ENCODE measurements at places on chromosomes 11 and 22.
A peak's percentile ranks its signal among the peaks of the same experiment; 100 is the strongest.

GRCh38 chr22:32430352-32430751 is 18.3 kb upstream of the RTCB start:
- no peak for DNase-seq

DNA sequence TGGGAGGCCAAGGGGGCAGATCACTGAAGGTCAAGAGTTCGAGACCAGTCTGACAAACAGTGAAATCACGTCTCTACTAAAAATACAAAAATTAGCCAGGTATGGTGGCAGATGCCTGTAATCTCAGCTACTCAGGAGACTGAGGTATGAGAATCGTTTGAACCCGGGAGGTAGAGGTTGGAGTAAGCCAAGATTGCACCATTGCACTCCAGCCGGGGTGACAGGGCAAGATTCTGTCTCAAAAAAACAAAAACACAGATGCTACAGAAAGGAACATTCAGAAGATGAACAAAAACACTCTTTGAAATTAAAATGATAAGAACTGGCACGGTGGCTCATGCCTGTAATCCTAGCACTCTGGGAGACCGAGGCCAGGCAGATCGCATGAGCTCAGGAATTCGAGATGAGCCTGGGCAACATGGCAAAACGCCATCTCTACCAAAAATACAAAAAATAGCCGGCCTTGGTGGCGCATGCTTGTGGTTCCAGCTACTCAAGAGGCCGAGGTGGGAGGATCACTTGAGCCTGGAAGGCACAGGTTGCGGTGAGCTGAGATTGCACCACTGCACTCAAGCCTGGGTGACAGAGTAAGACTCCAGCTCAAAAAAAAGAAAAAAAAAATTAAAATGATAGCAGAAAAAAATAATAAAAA is 8.5 kb downstream of the RAB6A start:
- no peak for DNase-seq

DNA sequence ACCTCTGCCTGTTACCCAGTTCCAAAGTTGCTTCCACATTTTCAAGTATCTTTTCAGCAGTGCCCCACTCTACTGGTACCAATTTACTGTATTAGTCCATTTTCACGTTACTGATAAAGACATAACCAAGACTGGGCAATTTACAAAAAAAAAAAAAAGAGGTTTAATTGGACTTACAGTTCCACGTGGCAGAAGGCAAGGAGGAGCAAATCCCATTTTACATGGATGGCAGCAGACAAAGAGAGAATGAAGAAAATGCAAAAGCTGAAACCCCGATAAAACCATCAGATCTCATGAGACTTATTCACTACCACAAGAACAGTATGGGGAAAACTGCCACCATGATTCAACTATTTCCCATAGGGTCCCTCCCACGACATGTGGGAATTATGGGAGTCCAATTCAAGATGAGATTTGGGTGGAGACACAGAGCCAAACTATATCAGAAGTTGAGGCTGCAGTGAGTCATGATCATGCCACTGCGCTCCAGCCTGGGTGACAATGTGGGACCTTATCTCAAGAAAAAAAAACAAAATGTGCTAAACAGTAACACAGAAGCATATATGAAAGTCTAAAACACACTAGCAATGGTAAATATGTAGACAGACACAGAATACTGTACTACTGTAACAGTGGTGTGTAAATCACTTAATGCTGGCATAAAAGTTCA is 190.3 kb upstream of the ZC3H12C start:
- DNase-seq: no peak

DNA sequence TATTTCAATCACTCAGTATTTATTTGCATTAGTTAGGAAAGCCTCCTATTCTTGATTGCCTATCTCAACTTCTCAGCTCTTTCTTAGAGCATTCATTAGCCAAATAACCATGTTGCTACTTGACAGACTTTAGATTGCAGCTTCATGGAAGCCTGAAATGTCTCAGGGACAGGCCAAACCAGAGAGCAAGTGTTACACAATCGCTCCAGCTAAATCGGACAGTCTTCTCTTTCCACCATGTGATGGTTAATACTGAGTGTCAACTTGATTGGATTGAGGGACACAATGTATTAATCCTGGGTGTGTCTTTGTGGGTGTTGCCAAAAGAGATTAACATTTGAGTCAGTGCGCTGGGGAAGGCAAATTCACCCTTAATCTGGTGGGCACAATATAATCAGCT is 106.5 kb upstream of the DRD2 start:
- no peak for DNase-seq

DNA sequence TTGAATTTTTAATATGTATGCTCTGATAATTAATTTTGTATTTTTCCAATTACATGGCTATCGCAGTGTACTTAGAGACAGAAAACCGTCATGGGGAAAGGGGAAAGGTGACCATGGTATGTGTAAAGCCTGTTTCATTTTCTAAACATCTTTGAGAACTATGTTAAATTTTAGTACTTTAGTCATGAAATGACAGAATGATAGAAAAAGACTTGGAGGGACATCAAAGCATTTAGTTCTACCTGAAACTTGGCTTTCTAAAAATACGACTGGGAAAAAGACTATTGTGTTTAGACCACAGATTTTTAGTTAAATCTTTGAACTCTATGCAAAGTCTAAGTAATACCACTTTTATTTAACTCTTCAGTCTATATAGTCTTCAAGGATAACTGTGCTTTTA is 54.1 kb downstream of the MAML2 start:
- no peak for DNase-seq

DNA sequence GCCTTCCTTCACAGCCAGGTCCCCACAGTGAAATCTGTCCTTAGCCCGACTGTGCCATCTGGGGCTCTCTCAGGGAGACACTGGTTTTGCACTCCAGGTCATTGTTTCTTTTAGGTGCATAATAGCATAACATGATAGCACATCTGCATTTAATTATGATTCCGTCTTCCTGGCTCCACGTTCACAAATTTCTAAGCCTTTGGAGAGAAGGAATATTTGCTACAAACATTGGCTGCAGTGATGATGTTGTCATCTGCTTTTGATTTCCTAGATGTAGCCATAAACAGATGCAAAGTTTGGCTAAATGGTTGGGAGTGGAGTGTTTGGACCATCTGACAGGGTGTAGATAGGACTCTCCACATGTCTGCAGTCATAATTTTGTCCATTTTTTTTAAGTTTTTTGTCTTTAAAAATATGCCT is 12.0 kb upstream of the CAT start:
- DNase-seq: no peak

DNA sequence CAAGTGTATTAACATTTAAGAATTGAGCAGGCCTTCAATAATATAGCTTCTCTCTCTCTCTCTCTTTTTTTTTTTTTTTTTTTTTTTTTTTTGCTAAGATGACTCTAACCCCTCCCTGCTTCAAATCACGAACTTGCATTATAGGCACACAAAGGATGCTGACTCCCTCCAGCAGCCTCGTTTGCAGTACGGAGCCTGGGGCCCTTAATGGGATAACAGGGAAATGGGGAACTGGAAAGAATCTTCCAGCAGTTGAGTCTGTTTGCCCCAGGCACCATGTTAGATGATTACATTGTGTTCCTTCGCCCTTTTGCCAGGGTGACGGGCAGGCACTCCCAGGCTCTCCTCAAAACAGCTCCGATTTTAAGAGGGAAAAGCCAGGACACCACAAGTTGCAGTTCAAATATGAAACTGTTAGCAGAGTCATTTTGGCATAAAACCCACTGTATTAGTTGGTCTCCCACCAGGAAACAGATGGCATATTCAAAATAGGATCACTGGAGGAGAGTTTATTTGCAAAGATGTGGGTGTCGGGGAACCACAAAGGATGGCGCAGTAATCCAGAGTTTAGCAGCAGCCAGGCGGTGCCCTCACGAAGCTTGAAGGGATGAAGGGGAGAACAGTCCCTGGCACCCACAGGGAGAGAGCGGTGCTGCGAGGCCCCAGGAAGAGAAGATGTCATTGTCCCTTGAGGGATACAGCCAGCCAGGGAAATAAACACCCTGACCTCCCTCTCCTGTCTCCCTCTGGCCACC is 26.5 kb upstream of the TREH start:
- DNase-seq: no peak

GRCh38 chr22:44691796-44692661 is 10.0 kb upstream of the PRR5 start:
- DNase-seq: no peak

DNA sequence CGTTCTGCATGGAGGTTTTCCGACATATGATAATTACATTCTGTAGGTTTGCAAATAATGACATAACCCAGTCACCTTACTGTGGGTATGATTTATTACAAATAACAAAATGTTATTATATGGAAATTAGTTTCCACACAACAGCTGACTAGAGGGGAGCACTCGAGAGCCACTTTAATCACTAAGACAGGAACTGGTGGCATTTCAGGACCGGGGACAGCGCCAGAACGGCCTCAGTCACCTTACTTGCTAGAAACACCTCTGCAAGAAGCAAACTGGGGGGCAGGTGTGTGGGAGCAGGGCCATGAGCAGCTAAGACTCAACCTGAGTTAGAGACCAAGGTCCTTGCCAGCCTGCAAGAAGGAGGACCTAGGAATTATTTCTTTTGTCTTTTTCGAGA is 199.9 kb downstream of the DSCAML1 start:
- peak; percentile 17 for DNase-seq

- DNase-seq: no peak
These were observed 69.7 kb upstream of the MYOD1 start for GRCh38 chr11:17649696-17650095.

- DNase-seq: no peak
These were observed 11.7 kb upstream of the MRPL23 start for GRCh38 chr11:1935156-1936071.

- DNase-seq: no peak
These were observed 28.8 kb downstream of the FAT3 start for GRCh38 chr11:92253421-92253820.

GRCh38 chr11:61147271-61147670 is 14.0 kb downstream of the VPS37C start:
- DNase-seq: no peak

DNA sequence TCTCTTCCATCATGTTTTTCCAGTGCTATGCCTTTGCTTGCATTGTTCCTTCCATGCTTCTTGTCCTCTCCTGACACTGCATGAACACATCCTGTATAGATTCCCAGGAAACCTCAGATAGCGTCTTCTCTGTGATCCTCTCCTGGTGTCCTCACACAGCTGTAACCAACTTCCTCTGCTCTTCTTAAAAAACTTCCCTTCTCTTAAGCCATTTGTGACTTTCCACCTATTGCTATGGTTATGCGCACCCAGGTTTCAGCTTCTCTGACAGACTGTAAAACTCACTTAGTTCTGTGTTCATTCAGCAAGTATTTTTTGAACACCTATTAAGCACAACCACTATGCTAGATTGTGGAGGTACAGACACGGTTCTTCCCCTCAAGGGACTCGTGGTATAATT is 5.1 kb upstream of the APLP2 start:
- no peak for DNase-seq

DNA sequence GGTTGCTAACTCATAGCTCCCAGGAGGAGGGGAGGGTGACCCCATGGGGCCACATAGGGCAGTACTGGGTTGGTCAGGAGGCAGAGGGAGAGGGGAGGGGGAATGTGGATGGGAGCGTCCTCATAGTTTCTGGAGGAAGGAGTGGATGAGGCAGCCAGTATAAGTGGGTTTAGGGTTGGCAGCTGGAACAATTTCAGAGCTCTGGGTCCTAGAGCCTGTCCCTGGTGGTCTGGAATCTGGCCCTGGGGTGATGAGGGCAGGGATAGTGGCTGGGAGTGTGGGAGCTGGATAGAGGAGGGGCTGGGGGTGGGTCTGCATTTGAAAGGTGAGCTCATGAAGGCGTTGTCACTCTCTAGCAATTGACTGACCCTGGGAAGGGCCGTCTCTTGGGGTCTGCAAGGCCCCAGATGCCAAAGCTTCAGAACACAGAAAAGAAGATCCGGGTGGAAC is 5.3 kb upstream of the MRGPRG start:
- no peak for DNase-seq

DNA sequence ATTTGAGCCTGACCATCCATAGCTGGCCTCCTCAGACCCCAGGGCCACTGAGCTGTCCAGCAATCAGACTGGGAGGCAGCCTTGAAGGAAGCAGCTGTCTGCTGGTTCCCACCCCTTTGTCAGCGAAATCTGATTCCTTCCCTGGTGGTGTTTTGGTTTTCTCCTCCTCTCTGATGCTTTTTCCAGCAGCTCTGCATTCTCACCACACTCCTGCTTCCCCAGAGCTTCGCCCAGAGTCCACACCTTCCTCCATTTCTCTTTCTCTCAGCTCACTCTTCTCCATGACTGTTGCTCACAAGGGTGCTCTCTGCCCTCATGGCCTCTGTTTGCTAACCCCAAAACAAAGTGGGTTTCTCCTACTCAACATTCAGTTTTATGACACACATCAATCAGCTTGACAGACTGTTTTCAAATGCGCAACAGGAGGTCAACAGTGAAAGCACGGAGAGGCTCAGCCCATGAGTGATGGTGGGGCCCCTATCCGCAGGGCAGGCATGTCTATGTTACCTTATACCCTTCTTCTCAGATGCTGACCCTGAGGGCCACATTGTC is 130.6 kb upstream of the MTNR1B start:
- DNase-seq: no peak

DNA sequence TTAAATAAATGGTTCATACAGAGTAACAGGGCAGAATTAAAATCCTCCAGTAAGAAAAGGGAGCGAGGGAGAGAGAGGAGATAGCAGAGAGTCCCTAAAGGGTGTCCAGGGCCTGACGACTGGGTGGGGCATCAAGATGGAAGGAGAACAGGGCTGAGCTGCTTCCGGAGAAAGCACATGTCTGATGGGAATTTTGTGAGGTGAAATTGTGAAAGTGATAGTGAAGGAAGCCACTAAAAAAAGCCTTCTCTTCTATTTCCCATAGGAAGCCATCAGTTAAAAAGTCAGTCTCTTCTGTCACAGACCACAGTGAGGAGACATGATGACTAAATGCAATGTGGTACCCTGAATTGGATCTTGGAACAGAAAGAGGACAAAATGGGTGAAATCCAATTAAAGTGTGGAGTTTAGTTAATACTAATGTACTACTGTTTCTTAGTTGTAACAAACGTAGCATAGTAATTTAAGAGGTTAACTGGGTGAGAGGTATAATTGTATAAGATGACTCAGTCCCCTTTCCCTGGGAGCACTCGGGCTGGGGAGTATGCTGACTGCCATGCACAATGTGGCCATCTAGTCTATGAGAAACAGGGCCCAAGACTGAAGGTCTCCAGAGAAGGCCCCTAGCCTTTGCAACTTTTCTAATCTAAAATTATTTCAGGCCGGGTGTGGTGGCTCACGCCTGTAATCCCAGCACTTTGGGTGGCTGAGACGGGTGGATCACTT is 29.5 kb upstream of the FCHSD2 start:
- no peak for DNase-seq

GRCh38 chr11:24391167-24391566 is 105.7 kb upstream of the LUZP2 start:
- DNase-seq: no peak

DNA sequence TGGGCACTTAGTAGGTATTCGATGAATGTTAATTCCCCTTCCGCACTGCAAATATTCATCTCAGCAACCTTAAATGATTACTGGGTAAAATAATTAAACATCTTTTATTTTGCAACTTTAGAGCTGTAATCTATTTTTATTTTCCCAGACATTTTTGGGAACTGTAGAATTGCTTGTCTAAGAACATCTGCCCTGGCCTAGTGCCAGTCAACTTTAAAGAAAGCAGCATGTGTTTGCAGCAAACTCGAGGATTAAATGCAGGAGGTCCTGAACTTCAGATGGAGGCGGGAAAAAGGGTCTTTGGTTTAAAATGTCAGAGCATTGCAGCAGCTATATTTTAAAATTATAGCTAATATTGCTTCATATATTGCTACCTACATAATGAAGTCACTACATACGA is 190.0 kb downstream of the PGR start:
- no peak for DNase-seq

- DNase-seq: no peak
These were observed 44.6 kb upstream of the SPATA19 start for GRCh38 chr11:133889893-133890292.

All from activated T-cell treated with anti-CD3 and anti-CD28 coated beads for 1 hour (primary cell).